BJ (cell line): ENCODE measurements at places on chromosomes 1 and 21.

- DNase-seq = no peak
These were observed at the start of gene C1orf87 for GRCh38 chr1:60073605-60074278. Gene C1orf87 (minus strand): TSS chr1:60073770. CDS start chr1:60072643, 1,127 bp downstream.

DNA sequence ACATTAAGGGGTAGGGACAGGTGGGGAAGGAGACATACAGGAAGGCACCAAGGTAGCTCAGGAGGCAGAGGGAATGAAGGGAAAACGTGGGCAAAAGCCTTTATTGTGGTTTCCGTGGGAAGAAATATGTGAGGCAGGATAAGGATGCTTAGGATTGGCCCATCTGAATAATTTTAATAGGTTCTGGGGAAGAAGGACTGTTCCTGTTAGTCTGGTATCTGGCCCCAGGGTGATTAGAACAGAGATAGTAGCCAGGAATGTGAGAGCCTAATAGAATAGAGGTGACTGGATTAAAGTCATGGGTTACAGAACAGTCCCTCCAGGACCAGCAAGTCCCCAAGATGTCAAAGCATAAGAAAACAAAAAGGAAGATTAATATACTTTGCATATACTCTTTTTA, 545.2 kb upstream of the CAMK1G start:
- no peak for DNase-seq

DNA sequence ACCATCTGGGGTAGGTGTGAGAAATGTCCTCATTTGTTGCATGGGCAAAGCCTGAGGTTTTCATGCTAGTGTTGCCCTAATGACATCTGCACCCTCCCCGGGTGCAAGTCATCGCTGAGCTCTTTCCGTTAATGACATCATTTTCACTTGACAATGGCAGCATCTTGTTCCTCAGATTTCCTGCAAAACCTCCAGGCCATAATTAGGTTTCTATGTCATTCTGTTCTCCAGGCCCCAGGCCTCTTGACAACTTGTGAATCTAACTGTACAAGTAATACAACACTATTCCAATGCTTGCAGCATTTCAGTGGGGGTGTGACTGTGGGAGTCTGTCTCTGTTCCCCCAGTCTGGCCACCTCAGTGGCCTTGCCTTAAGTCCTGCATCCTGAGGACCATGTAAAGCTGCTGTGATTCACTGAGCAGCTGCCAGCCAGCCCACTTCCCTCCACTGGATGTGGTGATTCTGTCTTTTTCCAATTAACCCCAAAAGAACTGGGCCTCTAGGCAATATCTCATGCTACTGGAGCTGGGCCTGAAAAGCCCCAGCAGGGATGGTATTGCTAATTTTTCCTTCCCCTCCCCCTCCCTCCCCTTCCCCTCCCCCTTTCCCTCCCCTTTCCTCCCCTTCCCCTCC, 22.8 kb downstream of the RAB7B start:
- no peak for DNase-seq

DNA sequence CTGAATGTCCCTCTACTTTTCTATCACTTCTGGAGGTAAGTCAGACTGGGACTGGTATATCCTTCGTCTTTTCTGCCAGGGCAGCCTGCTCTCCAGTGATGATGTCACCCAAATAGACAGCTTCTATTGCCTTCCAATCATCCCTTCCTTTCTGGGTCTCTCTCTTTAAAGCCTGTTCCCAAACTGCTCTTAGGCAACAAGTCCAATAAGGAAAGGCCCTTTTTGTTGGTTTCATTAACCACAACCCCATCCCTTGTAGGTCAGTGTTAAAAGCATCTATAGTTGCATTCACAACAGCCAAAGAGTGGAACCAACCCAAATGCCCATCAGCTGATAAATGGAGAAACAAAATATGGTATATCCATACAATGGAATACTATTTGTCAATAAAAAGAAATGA, 114.4 kb downstream of the CNIH3 start:
- DNase-seq = no peak

DNA sequence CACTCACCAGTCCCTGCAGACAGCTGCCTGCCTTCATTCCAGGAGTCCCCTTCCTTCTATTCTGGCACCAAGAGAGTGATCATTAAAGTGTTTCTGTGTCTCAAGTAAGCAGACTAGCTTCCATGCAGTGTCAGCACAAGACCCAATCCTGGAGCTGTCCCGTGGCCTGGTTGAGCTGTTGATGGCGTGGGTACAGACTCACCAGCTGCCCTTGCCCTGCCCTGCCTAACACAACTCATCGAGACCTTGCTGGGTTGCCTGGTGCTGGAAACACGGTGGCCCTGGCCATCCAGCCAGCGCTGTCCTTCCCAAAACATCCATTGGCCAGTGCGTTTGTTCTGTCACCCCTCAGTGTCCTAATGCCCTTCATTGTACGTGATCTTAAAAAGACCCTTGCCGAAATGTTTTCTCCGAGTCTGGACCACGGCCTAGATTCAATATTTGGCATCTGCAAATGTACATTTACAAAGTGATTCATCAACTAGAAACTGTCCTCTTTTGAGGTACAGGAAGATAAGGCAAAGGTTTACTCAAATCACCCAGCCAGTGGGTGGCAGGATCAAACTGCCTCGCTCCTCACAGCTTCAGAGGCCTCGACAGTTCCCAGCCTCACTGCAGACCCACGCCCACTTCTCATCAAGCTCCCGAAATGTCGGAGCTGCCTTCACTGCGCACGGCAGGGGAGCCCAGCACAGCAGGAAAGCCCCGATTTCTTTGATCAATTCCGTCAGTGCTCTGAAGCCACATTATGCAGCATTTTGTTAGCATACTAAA, 494.2 kb downstream of the KIF26B start:
- no peak for DNase-seq

DNA sequence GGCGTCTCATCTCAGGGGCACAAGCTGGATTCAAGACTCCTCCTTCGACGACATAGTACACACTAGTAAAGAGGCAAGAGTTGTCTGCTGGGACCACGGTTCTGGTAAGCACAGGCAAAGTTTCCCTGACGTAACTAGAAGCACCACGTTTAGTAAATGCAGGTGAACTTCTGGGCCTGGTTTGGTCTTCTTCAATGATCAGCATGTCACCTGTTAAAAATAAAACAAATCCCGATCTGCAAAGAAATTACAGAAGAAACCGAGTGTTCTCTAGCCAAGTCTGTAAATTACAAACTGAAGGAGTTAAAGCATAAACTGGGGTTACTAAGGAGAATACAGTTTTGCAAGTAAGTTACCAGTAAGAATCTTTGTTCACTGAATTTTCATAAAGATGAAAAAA, 1.5 kb downstream of the YOD1 start:
- DNase-seq = no peak

DNA sequence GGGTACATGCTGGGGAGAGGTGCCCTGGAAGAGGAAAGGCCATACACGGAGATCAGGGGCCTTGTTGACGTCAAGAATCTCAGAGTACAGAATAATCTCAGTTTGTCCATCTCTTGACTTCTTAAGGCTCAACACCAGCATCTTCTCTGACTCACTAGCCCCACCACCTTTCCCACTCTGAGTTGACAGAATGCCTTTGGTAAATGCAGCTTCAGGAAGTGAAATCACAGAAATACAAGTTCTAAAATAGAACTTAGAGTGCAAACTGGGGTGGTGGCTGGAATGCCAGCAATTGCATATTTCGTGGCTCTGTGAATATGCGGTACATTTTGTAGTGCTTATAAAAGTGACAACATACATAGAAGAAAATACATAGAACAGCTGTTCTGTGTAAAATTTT, 1.6 kb downstream of the COG2 start:
- no peak for DNase-seq

- no peak for DNase-seq
These were observed 29.2 kb downstream of the OLFML3 start for GRCh38 chr1:114008480-114008941.

- peak; percentile 99 for DNase-seq
These were observed 21.2 kb upstream of the FMO4 start for GRCh38 chr1:171292799-171293198.

- no peak for DNase-seq
These were observed 612 bp upstream of the CD52 start for GRCh38 chr1:26317146-26317545.

DNA sequence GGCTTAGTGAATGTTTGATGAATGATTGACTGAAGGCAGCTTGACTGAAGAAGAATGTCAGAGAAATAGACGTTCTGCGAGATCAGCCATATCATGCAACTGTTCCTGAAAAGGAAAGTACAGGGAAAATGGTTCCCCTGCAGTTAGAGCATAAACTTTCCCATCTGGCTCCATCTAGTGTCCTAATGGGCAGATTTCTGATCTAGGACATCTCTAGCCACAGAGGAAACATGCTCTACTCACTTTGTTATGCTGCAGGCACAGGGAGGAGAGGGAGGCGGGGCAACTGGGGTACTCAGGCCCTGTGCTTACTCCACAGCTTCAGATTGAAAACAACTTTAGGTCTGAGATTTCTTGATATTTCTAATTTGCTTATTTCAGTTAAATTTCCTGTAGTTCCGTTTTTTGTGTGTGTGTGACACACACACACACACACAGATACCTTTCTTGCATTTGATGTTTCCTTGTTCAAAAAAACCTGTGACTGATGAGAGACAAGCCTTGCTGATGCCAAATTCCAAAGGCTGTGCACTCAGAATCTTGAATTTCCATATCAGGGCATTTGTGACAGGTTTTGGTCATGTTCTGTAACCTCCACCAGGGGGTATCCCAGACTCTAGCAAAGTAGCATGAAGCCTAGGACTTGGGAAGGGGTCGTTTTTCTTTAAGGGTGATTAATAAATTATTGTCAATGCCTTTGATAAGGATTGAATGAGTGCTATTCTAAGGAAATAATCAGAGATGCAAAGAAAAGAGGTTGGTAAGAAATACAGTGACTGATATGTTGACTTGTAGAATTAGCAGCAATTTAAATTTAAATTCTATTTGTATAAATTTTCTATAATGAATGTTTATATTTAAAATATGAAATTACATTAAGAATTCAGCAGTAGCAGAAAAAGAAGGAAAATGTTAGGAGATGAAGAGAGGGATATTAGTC, 139.7 kb upstream of the BEND5 start:
- DNase-seq = no peak

DNA sequence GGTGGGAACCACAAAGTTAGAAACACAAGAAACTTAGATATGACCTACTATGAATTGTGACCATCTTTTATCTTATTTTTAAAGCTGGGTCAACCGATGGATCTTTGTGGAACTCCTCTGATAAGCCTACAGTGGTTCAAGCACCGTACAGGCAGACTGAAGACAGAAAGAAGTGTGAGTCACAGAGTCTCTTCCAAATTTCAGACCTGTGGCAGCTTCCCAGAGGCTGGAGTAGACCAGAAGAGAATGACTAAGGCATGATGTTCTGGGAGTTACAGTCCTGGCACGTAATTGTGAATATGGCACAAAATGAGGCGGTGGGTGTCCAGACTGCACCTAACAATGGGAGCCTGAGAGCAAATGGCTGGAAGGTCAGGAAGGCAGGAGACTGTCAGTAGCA, 70.0 kb downstream of the LMO4 start:
- no peak for DNase-seq

GRCh38 chr1:205782627-205783432, 7.5 kb upstream of the RAB29 start:
- DNase-seq = no peak

- no peak for DNase-seq
These were observed 229.6 kb upstream of the KIAA0040 start for GRCh38 chr1:175422156-175422555.

DNA sequence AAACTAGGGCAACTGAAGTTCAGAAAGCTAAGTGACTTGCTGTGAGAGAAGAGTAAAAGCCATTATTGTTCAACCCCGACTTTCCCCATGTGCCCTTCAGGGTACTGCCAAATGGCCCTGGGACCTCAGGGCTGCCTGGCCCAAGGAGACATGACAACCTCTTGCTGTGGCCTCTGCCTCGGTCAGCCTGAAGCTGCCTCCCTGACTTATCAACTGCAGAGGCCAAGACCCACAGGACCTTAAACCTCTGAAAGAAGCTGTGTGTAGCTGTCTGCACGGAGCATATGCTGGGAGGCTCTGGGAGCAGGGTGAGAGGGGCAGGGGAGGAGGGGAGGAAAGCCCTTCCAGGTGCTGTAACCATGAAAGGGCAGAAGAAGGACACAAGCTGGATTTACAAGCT, 35.9 kb downstream of the HMGB4 start:
- DNase-seq = no peak

DNA sequence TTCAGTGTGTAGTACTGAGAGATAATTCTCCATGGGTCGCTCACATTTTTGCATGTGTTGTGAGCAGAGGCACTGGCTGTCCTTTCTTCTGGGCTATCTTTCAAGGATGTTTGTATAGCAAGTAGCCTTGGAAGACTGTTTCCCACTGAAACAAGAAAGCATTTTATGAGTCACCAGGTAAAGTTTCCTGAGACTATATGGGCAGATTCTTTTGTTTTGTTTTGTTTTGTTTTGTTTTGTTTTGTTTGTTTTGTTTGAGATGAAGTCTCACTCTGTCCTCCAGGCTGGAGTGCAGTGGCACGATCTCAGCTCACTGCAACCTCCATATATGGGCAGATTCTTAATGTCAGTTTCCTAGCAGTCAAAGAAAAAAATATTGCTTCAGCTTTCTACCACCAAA, 912.6 kb downstream of the TTLL7 start:
- DNase-seq = no peak

DNA sequence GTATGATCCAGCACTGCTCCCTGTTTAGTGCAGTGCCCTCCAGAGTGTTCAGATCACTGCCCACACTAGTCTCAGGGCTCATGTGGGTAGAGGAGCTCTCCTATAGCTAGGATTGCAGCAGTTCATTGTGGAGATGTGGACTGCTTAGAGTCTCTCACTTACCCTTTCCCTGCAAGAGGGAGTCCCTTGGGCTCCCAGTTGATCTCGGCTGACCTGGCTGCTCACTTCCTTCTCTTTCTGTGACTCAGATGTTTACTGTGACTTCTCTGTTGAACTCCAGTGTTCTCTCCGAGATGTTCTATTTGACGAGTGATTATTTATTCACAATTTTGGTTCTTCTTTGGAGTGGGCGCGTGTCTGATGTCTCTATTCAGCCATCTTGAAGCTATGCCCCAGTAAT, 141.9 kb downstream of the PTBP2 start:
- no peak for DNase-seq

DNA sequence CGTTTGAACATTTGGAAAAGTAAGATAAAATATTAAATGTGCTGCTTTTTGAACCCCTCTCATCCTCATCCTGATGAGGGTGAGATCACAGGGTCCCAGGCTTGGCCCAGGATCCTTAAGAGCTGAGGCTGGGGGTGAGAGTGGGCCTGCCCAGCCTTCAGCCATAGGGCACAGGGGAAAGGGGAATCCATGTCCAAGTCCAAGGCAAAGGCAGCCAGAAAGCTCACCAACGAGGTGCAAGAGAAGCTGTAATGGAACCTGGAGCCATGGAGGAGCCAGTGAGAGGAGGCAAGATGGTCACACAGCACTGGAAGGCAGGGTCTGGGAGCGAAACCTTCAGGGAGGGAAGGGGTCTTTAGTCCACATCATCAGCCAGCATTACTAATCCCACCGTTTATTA, 191.9 kb downstream of the RRAGC start:
- DNase-seq = no peak
